ENCODE measurements at places on chromosomes 16 and 17.

DNA sequence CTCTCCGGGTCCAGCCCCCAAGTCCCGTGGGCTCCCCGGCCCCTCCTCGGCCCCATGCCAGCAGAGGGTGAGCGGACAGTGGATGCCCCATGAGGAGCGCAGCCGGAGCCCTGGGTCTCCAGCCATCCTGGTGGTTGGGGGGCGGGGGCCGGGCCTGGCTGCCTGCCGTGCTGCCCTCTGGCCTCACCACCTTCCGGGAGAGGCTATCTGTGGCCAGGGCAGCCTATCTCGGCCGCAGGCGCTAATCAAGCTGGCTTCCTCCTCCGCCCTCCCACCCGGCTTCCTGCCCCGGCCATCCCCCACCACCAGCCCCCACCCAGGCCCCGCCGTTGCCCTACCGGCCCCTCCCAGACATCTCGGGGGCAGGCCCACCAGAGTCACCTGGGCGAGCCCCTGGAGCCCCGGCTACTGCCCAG is 46.8 kb downstream of the ZFPM1 start:
- no peak for DNase-seq

- DNase-seq: no peak
Measured at GRCh38 chr16:3608069-3608468, 3.3 kb downstream of the SLX4 start.

GRCh38 chr17:55086635-55087058 is 118.1 kb downstream of the STXBP4 start:
- no peak for DNase-seq

GRCh38 chr17:58400826-58401225 is 16.5 kb downstream of the RNF43 start:
- no peak for DNase-seq

DNA sequence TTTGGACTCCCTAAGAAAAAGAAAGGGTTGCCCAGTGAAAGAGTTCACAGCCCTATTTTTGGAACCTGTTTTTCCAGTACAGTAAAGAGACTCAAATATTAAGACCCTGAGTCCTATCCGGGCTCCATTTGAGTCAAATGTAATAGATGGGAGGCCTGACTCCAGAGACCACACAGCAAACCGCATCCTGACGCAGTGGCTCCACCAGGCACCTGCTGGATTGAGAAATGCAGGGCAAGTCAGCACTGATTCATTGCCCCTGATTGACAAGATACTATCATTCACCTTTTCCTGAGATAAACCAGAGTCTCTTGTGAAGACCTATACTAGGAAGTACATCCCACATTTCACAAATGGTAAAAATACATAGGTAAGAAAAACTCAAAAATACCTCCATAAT is 715.7 kb upstream of the SOX9 start:
- no peak for DNase-seq

DNA sequence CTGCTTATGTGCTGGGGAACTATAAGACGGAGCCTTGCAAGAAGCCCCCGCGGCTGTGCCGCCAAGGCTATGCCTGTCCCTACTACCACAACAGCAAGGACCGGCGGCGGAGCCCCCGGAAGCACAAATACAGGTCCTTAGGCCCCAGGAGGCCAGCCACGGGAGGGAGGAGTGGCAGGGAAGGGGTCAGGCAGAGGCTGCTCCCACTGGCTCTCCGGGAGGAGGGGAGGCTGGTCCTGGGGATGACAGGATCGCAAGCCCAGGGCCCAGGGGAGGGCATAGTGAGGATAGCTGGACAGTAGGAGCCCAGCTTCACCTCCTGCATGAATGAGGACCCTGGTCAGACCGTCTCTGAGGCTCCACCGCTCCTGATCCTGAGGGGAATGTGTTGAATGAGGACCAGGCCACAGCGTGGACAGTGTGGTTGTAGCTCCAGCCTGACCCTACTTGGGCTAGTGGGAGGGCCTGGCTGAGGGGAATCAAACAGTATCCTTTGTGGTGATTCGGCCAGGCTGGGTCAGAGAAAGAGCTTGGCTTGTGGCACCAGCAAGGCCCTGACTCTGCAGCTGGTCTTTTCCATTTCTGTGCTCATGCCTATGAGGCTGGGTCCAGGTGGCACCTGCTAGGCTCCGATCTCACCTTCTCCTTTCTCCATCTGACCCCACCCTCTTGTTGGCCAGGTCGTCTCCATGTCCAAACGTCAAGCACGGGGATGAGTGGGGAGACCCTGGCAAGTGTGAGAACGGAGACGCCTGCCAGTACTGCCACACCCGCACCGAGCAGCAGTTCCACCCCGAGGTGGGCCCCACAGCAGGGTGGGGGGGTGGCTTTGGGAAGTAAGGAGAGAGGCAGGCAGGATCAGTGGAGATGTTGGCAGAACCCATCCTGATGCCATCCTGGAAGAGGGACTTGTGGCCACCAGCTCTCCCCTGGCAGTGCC is 28.7 kb downstream of the UNK start:
- no peak for DNase-seq

- no peak for DNase-seq
Measured at GRCh38 chr17:79036181-79036580, 12.2 kb downstream of the C1QTNF1 start.

- DNase-seq: no peak
Measured at GRCh38 chr17:2897605-2898004, 101.4 kb downstream of the RAP1GAP2 start.

GRCh38 chr16:1909561-1910231 is 8.5 kb downstream of the HS3ST6 start:
- DNase-seq: no peak

- no peak for DNase-seq
Measured at GRCh38 chr16:64171632-64172031, 950.2 kb downstream of the CDH11 start.

- no peak for DNase-seq
Measured at GRCh38 chr17:4610162-4610561, 25.8 kb downstream of the SMTNL2 start.

DNA sequence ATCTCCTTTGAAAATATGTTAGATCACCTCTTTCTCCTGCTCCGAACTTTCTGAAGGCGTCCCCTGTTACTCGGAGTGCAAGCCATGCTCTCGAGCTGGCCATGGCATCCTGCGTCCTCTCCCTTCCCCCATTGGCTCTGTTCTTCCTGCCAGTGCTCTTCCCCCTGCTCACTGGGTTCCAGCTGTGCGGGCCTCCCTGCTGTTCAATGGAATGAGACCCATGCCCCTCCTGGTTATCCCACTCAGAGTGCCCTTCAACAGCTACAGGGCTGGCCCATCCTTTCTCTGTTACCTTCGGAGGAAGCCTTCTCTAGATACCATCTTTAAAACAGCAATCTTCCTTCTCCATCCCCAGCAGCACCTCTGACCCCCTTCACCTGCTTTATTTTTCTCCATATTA is 504.3 kb downstream of the MAF start:
- DNase-seq: no peak

GRCh38 chr16:85931596-85932402 is 32.8 kb downstream of the IRF8 start:
- DNase-seq: no peak

DNA sequence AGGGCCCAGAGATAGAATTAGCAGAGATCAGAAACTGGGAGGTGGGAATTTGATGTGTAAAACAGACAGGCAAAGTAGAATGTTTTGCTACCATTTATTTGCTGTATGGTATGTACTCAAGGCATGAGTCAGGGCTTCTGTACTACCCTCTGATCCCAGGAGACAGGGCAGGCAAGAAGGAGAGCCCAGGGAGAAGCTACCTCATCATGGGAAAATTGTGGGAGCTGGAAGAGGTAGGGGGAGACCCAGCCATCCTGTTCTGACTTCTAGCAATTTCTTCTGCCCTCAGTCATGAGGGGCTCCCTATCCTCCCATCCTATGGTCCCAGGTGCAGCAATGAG is 1.7 kb upstream of the PIGS start:
- DNase-seq: no peak

GRCh38 chr17:81734405-81735263 is 22.6 kb downstream of the SLC25A10 start:
- DNase-seq: no peak

GRCh38 chr17:72510351-72511016 is 389.7 kb downstream of the SOX9 start:
- no peak for DNase-seq

- no peak for DNase-seq
Measured at GRCh38 chr17:27585792-27586191, 45.2 kb upstream of the LGALS9 start.

GRCh38 chr16:87489434-87490045 is 3.3 kb downstream of the ZCCHC14 start:
- DNase-seq: no peak

DNA sequence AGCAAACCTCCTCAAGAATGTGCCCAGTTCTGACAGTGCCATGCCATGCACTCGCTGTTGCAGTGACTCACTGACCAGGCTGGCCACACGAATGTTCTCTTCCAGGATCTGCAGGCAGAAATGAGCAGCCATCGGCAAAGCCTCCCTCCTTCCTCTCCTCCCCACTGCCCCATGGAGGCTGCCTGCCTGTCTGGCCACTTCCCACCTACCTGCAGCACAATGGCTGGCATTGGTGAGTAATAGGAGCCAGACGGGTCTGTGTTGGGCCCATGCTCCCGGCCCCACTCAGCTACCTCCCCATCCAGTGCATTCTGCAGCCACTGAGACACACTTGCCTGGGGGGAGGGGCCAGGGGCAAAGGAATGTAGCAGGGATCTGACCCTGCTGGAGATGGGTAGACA is 2.8 kb upstream of the MATCAP1 start:
- no peak for DNase-seq

GRCh38 chr17:74457146-74457819 is 9.2 kb upstream of the CD300A start:
- DNase-seq: peak; percentile 32

- DNase-seq: no peak
Measured at GRCh38 chr16:78871241-78871640, 729.3 kb downstream of the MAF start.

DNA sequence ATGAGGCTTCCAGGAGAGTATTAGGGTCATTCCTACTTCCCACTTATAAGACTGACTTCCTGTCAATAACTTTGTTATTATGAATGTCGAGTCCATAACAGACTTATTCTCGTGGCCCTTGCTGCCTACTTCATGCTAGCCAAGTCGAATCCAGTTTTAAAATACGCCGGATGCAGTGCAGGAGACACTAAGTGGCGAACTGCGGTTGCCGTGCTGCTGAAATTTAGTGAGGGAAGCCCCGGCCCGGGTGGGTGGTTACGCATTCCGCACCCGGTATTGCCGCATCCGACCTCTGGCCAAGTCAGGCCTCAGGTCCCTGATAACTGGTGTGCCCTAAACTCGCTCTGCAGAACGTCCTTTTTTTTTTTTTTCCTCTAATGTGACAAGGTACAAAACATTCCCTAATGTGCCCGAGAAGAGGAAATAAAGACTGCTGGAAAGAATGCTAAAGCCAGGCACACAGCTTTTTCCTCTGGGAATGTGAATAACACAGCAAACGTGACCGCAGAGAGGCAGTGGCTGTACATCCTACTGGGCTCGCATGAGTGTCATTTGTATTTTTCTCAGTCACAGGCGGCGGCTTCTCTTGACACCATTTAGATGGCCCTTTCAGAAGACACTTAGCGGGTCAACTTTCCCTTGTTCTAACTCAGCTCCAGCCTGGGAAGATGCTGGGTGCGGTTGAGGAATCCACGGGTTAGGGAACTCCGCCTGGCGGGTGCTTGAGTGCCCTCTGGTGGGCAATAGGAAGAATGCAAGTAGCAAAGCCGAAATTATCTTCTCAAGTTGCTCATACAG is 7.1 kb upstream of the AKTIP start:
- DNase-seq: peak; percentile 43

DNA sequence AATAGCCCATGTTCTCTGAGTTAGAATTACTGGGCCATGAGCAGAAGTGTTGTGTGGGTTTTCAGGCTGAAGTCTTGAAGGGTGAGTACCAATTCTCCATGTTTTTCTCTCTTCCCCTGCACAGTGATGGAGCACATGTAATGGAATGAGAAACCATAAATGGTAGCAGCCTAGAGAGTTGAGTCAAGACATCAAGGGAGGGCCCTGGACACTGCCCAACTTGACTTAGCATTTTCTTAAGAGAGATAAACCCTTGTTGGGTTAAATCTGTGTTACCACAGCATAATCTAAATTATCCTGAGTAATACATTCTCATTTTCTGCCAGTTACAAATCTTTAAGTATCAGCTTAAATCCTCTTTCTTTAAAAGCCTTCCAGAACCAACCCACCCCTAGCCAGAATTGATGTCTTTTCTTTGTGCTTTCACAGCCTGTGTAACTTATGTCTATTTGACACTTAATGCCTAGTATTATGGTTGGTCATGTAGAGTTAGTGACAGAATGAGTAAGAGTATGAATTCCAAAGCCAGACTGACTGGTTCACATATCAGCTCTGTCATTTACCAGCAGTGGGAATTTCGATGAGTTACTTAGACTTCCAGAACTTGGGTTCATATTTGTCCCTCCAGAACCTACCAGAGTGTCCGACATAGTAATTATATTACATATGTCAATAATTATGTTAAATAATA is 27.0 kb upstream of the RGS9 start:
- DNase-seq: no peak

DNA sequence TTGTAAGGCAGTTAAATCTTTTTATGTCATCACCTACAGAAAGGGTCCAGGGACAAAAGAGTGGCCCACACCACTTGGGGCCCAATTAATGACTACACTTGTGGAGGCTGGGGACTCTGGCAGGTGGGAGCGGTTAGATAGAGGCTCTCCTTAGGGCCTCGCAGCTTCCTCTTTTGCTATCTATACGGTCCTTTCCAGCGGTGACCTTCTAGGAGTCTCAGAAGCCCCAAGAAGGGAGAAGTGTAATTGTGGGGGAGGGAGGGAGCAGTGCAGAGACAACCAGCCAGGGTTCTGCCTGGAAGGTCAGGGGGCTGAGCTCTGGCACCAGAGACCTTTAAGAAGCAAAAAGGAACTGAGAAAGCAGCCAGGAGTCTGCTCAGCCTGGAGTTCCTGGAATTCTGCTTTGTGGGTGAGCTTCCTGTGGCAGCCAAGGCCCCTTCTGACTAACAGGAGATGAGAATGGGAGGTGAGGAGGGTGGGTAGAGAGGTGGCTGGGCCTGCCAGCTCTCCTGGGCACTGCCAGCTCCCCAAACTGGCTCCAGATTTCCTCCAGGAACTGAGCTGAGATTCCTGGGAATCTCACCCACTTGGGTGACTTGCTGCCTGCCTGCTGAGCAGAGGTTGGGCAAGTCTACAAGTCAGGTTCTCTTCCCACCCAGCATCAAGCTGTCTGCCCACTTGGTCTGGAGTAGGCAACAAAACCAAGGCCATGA is 16.3 kb upstream of the MAP3K14 start:
- no peak for DNase-seq

GRCh38 chr17:33199571-33200510 is 93.3 kb downstream of the ASIC2 start:
- no peak for DNase-seq

- no peak for DNase-seq
Measured at GRCh38 chr17:32265192-32265923, at the start of gene RHBDL3. Gene RHBDL3 (plus strand): TSS chr17:32265832. CDS start chr17:32266190, 358 bp downstream.

DNA sequence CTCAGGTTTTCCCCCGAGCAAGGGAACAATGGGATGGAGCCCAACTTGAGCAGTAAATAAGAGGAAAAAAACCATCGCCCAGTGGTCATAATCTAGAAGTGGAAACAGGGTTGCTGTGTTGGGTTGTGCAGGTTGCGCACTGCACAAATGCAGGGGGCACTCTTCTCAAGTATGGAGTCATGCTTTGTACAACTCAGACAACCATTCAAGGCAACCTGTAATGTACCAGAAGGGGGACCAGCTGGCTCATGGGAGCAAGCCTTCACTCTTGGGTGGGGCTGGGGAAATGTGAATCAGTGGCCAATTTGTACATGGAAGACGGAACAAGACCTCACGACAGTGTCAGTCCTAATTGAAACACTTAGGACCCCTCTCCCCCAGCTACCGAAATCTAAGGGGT is 23.9 kb upstream of the LITAF start:
- DNase-seq: no peak

All from hippocampal formation (tissue), 2 donors.